ENCODE measurements at places on chromosomes 2 and 18.

- DNase-seq: no peak
These were observed 40.7 kb downstream of the TRAPPC12 start for GRCh38 chr2:3420076-3420768.

DNA sequence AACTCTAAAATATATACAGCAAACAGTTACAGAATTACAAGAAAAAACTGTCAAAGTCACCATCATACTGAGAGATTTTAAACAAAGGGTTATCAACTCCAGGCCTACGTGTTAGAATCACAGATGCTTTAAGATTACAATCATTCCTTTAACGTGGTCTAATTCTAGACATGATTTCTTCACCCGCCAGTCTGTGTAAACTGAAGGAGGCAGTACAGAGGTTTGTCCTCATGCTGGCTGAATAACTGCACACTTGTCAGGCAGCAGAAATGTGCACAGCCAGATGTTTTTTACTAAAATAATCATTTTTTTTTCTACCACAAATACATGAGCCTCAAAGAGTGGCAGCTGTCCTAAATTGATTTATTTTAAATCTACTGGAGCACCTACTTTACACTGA is 15.5 kb upstream of the NEURL3 start:
- DNase-seq: no peak

DNA sequence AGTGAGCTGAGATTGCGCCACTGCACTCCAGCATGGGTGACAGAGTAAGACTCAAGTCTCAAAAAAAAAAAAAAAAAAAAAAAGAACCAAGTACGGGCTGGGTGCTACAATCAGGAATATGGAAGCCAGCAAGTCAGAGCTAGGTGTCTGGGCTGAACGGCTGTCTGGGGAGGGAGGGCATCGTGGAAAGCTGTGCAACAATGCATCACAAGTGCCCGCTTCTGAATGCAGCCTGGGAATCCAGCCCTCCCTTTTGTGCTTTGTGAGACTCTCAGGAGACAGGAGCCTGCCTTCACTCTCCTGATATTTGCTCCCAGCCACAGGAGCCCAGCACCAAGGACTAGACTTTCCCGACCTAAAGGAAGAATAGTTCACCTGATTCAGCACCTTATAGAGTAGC is 124.9 kb upstream of the SMAD2 start:
- DNase-seq: no peak

DNA sequence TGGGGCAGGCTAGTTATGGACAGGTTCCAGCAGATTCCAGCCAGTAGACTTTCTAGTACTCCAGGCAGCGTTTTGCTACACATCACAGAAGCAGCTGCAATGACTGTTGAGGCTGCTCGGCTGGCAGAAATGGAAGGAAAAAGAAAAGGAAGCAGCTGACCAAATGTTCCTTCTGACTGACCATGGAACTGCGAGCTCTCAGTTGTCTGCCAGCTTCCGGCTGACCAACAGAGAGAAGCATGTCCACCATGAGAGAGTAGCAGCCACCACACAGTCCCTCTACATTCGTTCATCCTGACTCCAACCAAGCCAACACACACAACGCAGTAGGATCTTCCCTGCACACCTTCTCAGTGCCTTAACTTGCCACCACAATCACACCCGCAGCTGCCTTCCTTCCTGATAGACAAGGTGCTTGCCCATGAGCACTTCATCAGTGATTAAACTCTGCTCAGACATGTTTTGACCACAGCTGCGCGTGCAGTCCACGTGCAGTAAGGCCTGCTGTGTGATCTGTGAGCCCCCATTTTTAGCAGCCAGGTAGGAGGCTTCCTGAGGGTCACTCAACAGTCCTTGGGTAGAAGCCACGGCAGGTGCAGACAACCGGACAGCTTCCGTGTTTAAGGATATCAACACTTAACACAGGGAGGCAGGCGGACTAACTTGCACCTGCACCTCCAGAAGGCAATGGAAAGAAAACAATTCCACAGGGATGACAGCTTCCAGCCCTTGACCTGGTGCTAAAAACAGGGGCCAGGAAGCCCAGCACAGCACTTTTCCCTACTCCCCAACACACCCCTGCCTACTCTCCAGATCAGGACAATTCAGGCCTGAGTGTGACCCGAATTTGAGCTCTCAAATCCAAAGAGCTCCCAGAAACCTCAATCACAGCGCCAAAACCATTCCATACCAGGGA is 996 bp downstream of the TGFBRAP1 start:
- no peak for DNase-seq

- no peak for DNase-seq
These were observed 530.0 kb upstream of the ID2 start for GRCh38 chr2:8151888-8152287.

- DNase-seq: no peak
These were observed 41.6 kb upstream of the OTOF start for GRCh38 chr2:26519396-26520147.

DNA sequence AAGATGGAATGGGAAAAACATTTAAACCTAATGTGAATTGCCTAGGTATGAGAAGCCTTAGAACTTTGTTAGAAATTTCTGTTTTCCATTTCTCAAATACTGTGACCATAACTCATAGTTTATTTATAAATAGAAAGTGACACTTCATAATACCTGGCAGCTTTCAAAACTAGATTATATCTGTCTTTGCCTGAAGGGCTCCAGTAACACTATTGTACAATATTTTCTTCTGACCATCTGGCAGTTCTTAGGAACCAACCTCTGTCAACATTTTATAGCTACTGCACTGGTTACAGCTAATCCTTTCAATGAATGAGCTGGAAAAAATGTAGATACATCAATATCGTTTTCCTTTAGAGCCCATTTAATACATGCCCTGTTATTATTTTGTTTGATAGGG is 237.4 kb downstream of the CAMKMT start:
- DNase-seq: no peak

- no peak for DNase-seq
These were observed 37.1 kb upstream of the ASAP2 start for GRCh38 chr2:9169349-9170107.

DNA sequence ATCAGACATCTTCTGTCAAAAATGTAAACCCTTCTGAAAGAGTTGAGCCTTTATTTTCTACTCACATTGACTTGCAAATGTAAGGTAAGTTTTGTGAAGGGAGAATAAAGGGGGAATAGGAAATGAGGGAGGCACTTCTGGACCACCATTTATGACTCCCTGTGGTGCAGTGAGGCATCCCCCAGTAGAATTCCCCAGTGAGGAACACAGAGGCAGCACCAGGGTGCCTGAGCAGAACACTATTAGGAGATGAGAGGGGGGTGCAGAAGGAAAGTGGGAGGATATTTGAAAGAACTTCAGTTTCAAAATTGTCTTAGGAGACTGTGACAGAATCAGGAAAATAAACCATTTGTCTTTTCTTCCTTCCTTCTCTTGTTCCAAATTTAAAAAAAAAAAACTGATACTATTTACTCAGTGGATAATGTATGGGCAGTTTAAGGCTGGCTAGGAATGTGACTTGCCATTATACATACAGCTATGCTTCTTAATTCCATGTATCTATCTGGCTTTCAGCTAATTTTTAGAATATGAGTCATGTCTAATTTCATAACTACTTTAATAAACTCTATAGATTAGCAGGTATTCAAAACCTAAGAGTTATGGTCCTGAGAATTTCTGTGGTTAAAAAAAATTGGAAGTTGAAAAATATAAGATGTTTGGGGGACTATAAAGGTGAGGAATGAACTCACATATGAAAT is 478.1 kb upstream of the CHAC2 start:
- no peak for DNase-seq

- no peak for DNase-seq
These were observed 42.7 kb downstream of the VSNL1 start for GRCh38 chr2:17583166-17583565.

GRCh38 chr2:128557831-128558241 is 239.2 kb upstream of the HS6ST1 start:
- no peak for DNase-seq

DNA sequence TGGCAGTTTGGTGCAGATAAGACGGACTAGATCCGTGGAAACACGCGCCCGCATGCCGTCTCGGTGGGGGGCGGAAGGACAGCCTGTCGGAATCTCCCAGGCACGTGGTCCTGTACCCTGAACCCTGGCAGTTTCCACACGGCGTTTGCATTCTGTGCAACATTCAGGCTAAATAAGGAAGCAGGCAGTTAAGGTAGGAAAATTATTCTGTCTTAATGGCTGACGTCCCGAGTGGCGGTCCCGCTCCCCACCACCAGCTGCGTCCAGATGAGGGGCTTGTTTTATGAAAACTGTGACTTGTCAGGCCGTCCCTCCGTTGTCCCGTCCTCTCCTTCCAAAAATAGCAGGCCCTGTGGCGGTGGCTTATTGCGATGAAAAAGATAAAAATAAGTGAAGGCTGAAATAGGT is 120.2 kb downstream of the NFATC1 start:
- DNase-seq: no peak

DNA sequence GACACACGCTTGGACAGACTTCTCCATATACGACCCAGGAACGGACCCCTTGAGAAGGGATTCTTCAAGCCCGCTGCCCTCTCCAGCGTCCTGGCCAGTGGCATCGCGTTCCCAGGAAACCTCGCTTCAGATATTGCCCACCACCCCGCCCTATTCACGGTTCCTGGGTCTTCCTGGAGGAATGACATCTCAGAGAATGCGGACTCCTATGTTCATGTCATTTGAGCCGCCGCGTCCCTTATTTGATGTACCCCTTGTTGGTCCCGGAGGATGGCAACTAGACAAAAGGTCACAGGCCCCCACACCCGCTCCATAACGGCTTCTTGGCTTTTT is 588 bp upstream of the CCDC93 start:
- no peak for DNase-seq

GRCh38 chr18:7221424-7222155 is 9.3 kb upstream of the LRRC30 start:
- DNase-seq: no peak

DNA sequence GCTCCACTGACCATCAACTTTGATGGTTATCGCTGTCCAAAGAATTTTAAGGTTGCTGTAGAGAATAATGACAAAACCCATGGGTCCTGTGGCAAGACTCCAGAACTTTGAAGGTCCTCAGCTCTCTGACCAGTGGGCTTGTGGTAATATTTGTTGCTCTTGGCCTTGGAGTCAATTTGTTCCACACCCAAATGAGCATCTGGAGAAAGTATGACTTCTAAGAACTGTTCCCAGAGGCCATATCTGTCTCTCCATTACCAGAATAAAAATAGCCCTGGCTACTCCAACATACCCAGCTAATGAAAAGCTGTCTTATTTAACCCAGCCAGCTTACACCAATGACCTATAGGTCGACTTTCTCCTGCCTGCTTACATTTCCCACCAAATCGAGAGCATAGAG is 466.4 kb downstream of the MEIS1 start:
- DNase-seq: no peak

GRCh38 chr2:143284087-143284675 is 155.0 kb downstream of the ARHGAP15 start:
- DNase-seq: no peak

GRCh38 chr2:157875641-157876065 is 477 bp downstream of the ACVR1 start:
- DNase-seq: peak; percentile 68

DNA sequence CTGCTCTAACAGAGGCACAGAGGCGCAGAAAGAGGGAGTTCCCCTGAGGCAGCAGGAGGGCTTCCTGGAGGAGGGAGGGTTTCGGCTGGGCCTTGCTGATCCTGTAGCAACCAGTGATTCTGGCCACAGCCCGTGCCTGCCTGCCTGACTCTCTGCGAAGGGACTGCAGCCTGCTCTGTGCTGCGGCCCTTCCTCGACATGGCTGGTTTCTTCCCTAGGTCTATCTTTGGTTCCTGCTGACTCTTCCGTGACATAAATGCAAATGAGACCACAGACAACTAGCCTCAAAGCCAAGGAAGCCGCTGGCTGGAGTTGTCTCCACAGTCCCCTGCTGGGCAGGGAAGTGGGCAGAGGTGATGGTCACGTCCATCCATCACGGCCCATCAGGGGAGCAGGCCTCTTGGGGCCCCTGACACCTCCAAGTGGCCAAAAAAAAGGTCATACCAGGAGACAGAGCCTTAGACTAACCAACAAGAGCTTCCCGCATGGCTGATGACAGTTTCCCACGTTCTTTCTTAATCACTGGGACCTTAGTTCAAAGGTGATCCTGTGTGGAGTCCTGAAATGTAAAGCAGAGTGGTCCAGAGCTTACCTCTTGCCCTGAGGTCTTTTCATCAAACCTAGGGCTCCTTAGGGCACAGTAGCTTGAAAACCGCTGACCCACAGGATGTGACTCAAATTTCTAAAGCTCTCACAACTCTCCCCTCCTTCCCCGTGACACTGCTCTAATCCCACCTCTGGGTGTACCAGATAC is 55.3 kb downstream of the HS1BP3 start:
- no peak for DNase-seq

- no peak for DNase-seq
These were observed 1.5 kb upstream of the KLHL30 start for GRCh38 chr2:238136820-238137537.

GRCh38 chr18:31516437-31516836 is 18.5 kb downstream of the DSG2 start:
- no peak for DNase-seq

- DNase-seq: no peak
These were observed 784 bp downstream of the WDR33 start for GRCh38 chr2:127810156-127810618.

- DNase-seq: no peak
These were observed 48.7 kb downstream of the WDPCP start for GRCh38 chr2:63539416-63540162.

DNA sequence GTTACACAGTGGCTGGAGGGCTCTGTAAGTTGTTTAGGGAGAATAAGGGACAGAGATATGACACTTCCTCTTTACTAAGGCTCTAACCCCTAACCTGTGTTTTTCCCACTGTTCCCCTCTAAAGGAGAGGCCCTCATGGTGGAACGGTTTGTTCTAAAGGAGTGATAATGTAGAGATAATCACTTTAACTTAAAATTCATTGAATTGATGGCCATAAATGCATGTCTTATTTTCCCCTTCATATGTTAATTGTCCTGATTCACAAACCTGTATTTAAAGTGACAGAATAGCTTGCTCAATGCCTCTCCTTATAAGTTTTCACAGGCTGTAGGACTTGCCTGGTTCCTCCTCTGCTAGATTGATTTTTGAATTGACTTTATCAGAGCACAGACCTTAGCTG is at the start of gene SERPINB12:
SERPINB12 (plus strand) TSS at position 301 of the 400 bp plus-strand sequence. CDS start 13,791 bp downstream, outside the sequence.
- DNase-seq: no peak

DNA sequence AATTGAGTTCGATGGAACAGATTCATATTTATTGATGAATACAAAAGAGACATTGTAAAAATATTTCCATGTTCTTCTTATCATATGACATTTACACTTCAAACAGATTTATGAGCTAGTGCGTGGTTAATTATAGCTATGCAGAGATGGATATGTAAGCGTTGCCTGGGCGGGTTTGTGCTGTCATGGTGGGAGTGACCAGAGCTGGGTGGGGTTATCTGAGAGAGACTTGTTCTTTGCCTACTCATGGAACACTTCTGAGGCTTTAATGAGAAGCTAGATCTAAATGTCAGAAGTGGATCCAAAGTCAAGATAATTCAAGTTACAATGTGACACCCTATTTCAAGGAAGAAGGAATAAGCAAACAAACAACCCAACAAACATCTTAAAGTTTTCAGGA is 162.3 kb upstream of the ZEB2 start:
- DNase-seq: no peak

- peak; percentile 62 for DNase-seq
These were observed 680 bp downstream of the CTDSP1 start for GRCh38 chr2:218400167-218400929.

GRCh38 chr2:239871481-239872435 is 153.4 kb downstream of the NDUFA10 start:
- no peak for DNase-seq

Data from stimulated activated naive CD4-positive, alpha-beta T cell treated with Interleukin-2 at 50 U/mL for 16 hours (primary cell).